ENCODE measurements at places on chromosomes 6 and 20.

DNA sequence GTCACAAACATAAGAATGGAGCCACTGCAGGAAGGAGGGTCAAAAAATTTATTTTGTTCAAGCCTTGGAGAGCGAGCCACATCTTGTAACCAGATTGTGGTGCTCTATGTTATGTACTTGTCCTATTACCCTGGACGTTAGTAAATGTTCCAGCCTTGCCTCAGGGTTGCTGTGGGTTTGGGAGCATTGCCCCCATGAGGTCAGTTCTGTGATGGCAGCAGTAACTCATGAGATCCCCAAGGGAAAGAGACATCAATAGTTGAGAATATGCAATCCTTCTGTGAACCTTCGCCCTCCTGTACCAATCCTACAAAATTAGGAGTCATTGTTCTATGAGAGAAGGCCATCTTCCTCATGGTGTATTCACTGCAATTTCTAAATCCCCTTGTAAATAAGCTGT lies 16.4 kb upstream of the CFAP206 start:
- DNase-seq: peak; percentile 16

DNA sequence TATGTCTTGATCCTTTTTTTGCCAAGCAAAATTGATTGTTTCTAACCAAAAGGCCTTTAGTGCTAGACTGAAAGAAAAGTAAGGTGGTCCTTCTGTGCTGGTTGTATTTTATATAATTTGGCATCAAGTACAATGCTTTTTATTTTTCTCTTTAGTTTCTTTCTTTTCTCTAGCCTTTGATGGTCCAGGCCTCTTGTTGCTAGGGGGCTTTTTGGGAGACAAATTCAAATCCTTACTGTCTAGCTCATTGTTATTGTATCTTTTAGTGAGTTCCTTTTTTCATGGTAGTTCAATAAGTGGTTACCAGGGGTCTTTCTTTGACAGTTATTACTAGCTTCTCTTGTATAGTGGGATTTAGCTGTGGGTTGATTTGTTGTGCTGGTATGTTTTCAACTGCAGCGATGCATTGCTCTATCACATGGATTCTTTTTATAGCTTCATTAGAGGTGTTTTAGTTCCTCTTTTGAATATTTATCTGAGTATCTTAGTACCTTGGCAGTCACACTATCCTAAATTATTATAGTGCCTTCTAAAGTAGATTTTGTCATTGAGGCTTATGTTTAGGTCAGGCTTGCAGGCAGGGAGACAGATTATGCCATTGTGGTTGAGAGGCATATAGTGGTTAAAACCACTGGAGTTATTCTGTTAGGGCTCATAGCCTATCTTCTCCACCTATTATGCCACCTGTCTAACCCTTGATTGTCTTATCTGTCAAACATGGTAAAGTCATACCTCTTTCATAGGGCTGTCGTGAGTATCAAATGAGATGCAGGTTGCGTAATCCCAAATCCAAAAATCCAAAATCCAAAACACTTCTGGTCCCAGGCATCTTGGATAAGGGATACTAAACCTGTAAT lies 49.5 kb downstream of the KCNS1 start:
- DNase-seq: no peak

GRCh38 chr6:90940812-90941481 lies 354.1 kb upstream of the MAP3K7 start:
- DNase-seq: peak; percentile 55

- DNase-seq: peak; percentile 90
These were observed 22.0 kb upstream of the SRC start for GRCh38 chr20:37323985-37324384.

DNA sequence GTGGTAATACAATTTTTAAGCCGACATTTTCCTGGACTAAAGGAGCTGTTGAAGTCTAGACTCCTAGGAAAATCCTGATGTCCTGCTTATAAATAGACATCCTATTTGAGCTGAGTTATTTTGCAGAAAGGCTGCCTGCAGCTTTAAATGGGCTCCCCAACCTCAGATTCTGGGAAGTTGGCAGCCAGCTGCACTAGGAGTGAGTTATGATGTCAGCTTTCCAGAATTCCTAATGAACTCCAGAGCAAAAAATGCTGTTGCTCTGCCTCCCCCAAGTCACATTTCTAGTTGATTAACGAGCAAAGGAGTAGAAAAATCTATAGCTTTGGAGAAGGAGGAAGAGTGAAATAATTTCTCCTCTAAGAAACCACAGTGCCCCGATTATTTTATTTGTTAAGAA lies 346.3 kb upstream of the SULF2 start:
- peak; percentile 96 for DNase-seq

GRCh38 chr6:33746036-33746600 lies 587 bp downstream of the IP6K3 start:
- peak; percentile 60 for DNase-seq

DNA sequence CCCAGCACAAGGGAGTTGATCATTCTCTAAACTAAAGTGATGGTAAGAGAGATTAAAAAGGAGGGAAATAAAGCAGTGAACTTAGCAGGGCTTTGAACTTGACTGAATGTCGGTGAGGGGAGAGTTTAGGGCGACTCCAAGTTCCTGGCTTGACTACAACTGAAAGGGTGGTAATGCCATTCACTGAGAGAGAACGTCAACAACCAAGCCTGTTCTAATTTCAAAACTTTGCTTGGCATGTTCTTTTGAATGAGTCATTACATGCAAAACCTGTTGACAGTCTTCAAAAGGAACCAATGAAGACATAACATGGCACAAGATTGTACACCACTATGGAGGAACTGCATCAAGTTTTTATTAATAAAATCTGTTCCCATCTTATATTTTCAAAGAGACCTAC lies 10.3 kb upstream of the MYB start:
- no peak for DNase-seq

DNA sequence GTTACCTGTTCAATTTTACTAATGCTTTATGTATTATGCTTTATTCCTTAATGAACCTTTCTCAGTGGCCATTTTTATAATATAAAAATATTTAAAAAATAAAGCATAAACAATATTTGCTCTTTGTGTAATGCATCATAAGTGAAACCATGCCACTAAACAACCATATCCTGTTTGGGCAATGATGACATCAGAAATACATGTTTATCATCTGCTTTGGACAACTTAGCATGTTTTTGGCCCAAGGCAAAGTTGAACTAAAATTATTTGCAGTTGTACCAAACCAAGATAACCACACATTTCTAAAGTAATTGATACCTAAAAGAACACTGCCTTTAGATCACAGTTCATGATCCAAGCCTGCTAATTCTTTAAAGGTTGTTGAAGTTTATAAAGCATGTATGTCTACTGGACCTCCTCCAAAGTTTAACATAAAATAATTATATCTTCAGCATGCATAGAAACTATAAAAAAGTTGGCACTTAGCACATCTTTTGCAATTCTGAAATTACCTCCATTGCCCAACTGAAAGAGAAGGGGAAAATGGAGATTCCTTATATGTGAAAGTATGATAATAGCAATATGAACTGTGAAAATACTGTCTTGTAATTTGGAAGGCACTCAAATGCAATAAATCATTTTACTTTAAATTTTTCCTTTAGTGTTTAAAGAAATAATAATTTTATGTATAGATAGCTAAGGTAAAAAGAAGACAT lies 325.6 kb upstream of the RUNX2 start:
- DNase-seq: peak; percentile 15

DNA sequence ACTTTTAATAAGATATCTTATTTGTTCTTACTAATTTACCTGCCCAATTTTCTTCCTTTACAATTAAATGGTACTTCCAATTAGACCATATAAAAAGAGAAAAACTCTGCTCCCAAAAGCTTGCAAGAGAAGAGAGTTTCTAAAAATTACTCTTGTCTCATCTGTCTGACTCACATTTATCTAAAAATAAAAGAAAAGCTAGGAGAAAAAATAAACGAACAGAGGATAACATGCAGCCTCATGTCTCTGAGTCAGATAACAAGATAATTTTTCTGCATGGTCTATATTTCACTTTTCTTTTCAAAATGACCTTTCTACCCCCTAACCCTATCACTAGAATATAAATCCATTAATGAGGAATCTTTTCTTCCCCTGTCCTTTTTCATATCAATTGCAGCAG lies 127.2 kb upstream of the TCF21 start:
- DNase-seq: peak; percentile 37

GRCh38 chr6:98894810-98895209 lies 52.9 kb downstream of the FBXL4 start:
- DNase-seq: peak; percentile 16

- DNase-seq: no peak
These were observed 1.1 kb downstream of the ATP5F1E start for GRCh38 chr20:59030911-59031563.

GRCh38 chr6:26304213-26304796 lies 60.7 kb upstream of the BTN3A2 start:
- DNase-seq: no peak

DNA sequence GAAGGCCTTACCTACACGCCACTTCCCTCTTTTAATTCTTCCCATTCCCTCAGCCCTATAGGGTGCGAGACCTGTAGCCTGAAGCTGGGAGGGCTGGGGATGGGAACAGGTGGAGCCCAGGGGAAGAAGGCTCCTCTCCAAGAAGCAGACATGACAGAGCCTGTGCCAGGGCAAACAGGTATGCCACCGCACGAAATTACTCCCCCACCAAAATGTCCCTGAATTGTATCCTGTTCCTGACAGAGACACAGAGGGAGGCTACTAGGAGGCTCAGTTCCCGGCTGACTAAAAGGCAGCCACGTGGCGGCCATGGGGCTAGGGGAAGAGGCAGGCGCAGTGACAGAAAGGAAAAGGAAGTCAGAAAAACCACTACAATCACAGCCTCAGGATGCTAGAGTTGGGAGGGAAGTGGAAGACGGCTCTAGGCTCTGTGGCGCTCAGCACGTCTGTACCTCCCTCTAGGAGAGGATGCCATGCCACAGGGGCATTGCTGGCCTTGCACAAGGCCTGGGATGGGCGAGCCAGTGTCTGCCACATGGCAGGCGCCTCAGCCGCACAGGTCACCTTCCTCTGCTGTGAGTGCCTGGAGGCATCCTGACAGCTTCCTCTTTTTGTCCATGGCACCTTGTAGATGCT lies 27.7 kb downstream of the TFEB start:
- DNase-seq: no peak

GRCh38 chr20:53570446-53571276 lies 23.0 kb downstream of the ZNF217 start:
- DNase-seq: no peak

GRCh38 chr20:24781418-24781980 lies 167.6 kb upstream of the CST7 start:
- peak; percentile 40 for DNase-seq

DNA sequence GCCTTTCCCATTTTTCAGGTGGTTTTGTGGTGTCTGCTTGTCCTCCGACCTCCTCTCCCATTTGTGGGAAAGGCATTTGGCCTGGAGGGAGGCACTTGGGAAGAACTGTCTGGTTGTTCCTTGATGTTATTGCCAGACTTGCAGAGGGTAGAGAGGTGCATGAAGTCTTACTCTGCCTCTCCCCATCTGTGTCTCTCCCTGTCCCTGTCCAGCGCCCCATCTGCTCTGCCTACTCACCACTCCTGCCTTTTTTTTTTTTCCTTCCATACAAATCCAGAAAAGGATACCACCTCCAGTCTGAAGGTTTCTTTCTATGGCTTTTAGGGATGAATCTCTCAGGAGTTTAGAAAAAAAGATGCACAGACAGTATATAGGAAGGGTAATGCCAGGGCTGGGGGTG lies 19.8 kb downstream of the PPARD start:
- no peak for DNase-seq

All from fibroblast of skin of abdomen (primary cell).